Pulmonary artery endothelial cell (primary cell): ENCODE measurements at places on chromosomes 11 and 22. TPM values are rescaled to one million over a fixed set of nuclear protein-coding genes. Genes with fewer than 3 reads are reported as not detected.

The OR5A1 gene
- not detected in 2 replicates for total RNA-seq

DNA sequence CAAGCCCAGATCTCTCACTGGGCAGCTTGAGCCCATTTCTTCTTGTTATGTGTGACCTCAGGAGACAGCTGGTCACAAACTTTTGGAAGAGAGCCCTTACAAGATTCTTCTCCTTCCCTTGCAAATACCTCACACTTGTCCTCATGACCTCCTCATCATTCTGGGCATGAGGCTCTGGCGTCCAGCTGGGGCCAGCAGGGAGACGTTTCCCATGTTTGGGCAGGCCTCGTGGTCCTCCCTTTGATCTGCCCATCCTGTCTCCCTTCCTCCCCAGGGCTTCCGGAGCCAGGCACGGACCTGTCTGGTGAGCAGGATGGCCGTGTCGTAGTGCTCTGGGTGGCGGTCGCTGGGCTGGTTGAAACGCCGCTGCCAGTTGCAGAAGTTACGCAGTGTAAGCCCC lies 9.7 kb downstream of the ADAMTS8 start:
- no peak for DNase-seq

DNA sequence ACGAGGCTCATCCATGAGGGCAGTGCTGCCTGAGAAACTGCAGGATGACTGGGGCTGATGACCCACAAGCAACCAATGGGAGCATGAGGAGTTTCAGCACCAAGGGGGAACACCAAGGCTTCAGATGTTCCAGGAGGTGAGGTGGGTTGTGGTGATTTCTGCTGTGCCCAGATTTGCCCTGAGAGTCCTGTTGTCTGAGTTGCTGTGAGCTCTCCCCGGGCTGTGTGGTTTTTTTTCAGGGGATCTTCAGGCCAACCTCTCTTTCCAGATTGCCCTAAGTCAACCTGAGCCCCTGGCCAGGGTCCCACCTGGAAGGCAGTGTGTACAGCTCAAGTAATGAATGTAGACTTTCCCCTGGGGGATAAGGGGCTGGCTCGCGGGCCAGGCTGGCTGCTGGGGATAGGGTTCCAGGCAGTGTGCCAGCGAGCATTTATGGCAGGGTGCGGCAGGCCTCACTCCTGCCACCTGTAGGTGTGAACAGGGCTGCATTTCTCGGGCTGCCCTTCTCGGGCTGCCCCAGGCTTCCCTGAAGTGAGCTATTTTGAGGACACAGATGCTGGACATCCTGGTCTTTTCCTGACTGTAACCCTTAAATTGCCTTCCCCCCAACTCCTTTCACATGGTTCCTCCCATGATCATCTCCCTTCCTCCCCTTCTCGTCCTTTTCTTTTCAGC lies 9.8 kb downstream of the SLC22A6 start:
- DNase-seq = no peak

GRCh38 chr11:1508986-1509385 lies 22.4 kb upstream of the MOB2 start:
- no peak for DNase-seq

DNA sequence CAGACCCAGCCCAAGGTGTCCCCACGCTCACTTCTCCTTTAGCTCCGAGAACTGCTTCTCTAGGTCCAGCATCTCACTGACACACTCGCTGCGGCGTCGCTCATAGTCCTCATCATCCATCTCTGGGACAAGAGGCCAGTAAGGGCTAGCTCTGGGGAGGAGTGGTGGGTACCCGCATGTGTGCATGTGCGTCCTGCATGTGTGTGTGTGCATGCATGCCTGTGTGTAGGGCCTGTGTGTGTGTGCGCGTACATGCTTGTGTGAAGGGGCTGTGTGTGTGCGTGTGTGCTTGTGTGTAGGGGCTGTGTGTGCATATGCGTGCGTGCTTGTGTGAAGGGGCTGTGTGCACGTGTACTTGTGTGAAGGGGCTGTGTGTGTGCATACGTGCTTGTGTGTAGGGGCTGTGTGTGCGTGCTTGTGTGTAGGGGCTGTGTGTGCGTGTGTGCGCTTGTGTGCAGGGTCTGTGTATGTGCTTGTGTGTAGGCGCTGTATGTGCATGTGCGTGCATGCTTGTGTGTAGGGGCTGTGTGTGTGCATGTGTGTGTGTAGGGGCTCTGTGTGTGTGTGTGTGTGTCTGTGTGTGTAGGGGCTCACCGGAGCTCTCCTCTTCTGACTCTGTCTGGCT lies 3.3 kb downstream of the BRMS1 start:
- DNase-seq = no peak

- no peak for DNase-seq
Observed at GRCh38 chr11:92550411-92550810, 325.8 kb downstream of the FAT3 start.

The ZP1 gene
- total RNA-seq = not detected in 2 replicates

- no peak for DNase-seq
Observed at GRCh38 chr11:100403816-100404215, 283.3 kb upstream of the ARHGAP42 start.

The SMTNL1 gene
- total RNA-seq = not detected in 2 replicates

The CHRNA10 gene
- total RNA-seq = 0.33 and 0.78 TPM in 2 replicates

The ACO2 gene
- 84.5 and 91.0 TPM in 2 replicates for total RNA-seq

DNA sequence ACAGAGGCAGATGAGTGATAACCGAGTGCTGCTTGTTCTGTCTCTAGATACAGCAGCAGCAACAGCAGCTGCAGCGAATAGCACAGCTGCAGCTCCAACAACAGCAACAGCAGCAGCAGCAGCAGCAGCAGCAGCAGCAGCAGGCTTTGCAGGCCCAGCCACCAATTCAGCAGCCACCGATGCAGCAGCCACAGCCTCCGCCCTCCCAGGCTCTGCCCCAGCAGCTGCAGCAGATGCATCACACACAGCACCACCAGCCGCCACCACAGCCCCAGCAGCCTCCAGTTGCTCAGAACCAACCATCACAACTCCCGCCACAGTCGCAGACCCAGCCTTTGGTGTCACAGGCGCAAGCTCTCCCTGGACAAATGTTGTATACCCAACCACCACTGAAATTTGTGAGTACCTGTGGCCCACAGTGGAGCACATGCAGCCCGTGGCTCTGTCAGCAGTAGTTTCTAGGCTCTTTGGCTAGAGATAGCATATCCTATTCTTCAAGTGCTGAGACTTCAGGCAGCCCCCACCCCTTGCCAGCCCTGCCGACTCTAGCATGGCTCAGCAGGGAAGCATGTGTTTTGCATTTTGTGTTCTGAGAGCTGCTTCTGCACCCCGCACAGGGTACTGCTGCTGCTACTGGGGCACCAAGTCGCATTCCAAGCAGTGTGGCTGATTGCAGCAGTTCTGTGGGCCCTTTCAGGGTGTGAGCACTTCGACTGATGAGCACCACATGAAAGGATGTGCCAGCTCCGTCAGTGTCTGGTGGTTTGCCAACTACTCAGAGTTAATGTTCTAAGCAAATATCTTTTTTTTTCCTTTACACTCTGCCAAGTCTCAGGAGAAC lies 59.2 kb downstream of the MED15 start:
- no peak for DNase-seq

The TYR gene
- total RNA-seq = not detected in 2 replicates

GRCh38 chr11:127345819-127346459 lies 345.4 kb upstream of the KIRREL3 start:
- no peak for DNase-seq

DNA sequence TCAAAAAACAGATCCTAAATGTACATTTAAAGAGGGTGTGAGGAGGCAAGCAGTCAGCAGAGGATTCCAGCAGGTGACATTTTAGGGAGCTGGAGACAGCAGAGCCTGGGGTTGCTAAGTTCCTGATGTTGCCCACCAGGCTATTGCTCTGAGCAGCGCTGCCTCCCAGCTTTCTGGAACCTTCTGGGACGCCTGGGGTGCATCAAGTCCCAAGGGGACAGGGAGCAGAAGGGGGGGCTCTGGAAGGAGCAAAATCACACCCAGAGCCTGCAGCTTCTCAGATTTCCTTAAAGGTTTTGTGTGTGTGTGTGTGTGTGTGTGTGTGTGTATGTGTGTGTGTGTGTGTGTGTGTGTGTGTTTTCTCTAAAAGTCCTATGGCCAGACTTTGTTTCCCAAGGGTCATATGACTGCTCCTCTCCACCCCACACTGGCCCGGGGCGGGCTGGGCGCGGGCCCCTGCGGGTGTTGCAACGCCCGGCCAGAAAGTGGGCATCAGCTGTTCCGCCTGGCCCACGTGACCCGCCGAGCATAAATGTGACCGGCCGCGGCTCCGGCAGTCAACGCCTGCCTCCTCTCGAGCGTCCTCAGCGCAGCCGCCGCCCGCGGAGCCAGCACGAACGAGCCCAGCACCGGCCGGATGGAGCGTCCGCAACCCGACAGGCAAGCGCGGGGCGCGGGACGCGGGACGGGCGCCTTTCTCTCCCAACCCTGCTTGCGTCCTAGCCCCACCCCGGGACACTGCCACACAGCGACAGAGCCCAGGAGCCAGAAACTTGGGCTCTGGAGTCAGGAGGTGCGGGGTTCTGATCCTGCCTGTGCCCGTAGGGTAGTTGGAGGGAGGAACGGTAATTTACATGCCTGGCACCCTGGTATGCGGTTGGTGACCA lies at the start of gene HMOX1:
TSS of gene HMOX1 (plus strand) at position 560 of the 887 bp plus-strand sequence. CDS start at position 638, 78 bp downstream.
- DNase-seq = peak; percentile 60

DNA sequence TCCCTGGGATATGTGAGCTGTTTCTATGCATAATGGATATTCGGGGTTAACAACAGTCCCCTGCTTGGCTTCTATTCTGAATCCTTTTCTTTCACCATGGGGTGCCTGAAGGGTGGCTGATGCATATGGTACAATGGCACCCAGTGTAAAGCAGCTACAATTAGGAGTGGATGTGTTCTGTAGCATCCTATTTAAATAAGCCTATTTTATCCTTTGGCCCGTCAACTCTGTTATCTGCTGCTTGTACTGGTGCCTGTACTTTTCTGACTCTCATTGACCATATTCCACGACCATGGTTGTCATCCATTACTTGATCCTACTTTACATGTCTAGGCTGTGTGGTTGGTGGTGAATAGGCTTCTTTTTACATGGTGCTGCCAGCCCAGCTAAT lies 1.3 kb downstream of the TUG1 start:
- DNase-seq = no peak

The ELMOD1 gene
- total RNA-seq = 0.53 and 0.63 TPM in 2 replicates

The APOA5 gene
- total RNA-seq = not detected in 2 replicates

The FAM83F gene
- total RNA-seq = 0.04 TPM in 1 of 2 replicates, not detected in the other

DNA sequence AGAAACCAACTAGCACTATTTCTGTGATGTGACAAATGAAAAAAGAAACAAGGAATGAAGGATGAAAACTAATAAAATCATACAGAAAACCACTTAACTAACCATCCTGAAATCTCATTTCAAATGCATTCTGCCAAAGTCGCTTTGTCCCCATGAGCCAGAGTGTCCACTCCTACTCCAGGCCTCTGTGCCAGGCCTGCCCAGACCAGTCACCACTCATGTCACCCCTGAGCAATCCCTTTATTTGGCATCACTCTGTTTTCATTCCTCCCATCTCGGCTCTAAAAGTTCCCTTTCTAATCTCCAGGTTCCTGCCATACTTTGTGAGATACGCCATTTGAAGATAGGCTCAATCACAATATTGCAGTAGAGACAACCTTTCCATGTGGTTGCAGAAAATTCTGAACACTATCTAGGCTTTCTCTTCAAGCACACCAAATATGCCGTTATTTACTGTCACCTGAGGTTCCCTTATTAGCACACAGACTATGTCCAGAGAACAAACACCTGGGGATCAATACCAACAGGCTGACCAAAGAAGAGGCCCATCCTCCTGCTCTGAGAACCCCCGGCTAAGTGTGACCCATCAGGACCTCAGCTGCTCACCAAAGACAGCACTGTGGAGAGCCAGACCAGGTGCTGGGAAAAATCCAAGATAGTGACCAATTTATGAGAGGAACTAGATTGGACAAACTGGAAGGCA lies 202.4 kb downstream of the LARGE1 start:
- no peak for DNase-seq

- DNase-seq = no peak
Observed at GRCh38 chr11:112307616-112308015, 47.0 kb upstream of the PLET1 start.

The GAB2 gene
- total RNA-seq = 19.6 and 20.1 TPM in 2 replicates

GRCh38 chr11:73528013-73528412 lies 69.9 kb downstream of the FAM168A start:
- no peak for DNase-seq

GRCh38 chr22:45996241-45997076 lies 19.5 kb upstream of the WNT7B start:
- DNase-seq = no peak

DNA sequence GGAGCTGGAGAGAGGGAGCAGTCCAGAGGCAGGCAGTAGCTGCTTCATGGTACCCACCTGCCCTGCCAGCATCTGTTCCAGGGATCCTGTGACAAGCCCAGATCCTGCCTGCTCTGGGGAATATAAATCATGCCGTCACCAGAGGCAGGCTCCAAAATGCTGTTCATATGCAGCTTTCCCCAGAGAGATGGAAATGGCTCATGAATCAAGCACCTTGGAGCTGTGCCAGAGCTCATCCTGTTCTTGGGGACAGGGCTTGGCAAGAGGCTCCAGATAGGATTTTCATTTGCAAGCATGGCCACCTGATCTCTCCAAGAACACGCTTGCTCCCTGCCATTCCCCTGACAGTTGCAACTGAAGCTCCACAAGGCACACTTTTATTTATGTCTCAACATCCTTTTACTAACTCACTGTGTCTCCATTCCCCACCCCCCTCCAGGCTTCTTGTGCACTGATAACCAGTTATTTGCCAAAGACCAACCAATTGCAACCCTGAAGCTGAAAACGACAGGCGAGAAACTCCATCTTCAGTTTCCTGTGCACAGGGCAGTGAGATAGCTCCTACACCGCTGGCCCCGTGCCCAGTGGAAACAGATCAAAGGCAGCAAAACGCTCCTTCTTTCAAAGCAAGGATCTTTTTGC lies 115.8 kb upstream of the PITPNB start:
- DNase-seq = peak; percentile 67

The ROBO4 gene
- 186 and 220 TPM in 2 replicates for total RNA-seq
